Ascending aorta (tissue), 2 donors: ENCODE measurements at places on chromosomes 11 and 22.

- no peak for DNase-seq
- H3K27ac ChIP-seq = no peak overlapping the region
- H3K36me3 ChIP-seq = no peaks in the 10 kb centered on the region
Observed at GRCh38 chr11:99814021-99814420, 793.3 kb downstream of the CNTN5 start.

DNA sequence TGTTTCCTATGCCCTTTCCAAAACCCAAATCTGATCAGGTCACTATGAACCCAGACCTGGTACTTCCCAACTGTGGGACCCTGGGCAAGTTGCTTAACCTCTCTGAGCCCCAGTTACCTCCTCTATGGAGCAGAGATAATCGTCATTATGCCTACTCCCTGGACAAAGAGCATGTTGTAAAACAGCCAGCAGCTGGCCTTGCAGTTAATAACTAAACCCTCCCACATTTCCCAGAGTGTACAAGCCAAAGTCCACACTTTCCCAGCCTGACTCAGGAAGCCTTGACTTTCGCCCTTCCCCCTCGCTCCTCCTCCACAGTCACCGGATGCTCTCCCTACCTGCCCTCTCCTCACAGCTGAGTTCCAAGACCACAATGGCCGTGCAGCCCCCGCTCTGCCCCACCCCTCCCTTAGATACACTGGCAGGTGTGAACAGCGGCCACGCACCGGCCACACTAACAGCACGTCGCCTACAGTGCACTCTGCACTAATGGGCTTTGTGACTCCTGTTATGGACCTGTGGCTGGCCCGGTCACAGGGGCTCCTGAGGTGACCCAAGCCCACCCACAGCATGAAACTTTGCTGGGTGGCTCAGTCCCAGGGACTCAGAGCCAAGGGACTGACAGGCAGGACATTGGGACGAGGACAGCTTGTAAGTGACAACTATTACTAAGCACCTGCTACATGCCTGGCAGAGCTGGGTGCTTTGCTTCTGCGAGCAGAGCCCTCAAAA lies 15.6 kb upstream of the MFNG start:
- no peaks in the 10 kb centered on the region for H3K27me3 ChIP-seq
- no peak for DNase-seq
- H3K27ac ChIP-seq = no peak overlapping the region

GRCh38 chr22:19122752-19123492 lies 710 bp upstream of the DGCR2 start:
- H3K4me1 ChIP-seq = peaks cover 16% of the 10 kb centered on the region
- no peaks in the 10 kb centered on the region for H3K27me3 ChIP-seq
- no peak for DNase-seq

DNA sequence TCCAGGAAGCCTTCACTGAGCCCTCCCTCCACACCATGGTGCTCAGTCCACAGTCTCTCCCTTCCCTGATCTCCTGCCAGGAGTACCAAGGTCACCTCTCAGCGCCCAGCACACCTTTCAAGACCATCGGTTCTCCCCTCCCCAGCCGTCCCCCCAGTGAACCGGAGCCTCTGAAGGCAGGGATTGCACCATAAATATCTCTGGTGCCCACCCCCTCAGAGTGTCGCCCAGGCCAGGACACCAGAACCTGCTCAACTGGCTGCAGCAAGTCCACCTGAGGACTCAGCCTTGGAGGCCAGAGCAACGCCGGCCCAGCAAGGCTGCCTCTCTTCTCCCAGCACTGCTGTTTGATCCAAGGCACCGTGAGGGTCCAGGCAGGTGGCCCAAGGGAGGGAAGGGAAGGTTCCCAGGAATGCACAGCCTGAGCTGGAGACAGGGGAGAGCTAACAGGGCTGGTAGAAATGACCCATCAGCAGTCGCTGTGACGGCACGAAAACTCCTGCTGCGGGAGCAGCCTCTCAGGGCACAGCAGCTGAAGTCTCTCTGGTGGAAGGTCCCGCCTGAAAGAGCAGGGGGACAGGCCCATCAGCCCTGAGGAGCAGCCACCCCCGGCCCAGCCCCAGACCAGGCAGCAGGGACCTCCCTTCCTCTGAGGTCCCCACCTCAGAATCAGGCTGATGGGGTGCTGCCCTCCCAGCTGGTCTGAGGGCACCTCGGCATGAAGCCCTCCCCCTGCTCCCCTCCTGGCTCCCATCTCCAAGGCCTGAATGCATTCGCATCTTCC lies 80.3 kb downstream of the BUD13 start:
- no peak overlapping the region for H3K4me3 ChIP-seq
- no peaks in the 10 kb centered on the region for H3K27me3 ChIP-seq
- H3K4me1 ChIP-seq = no peaks in the 10 kb centered on the region

DNA sequence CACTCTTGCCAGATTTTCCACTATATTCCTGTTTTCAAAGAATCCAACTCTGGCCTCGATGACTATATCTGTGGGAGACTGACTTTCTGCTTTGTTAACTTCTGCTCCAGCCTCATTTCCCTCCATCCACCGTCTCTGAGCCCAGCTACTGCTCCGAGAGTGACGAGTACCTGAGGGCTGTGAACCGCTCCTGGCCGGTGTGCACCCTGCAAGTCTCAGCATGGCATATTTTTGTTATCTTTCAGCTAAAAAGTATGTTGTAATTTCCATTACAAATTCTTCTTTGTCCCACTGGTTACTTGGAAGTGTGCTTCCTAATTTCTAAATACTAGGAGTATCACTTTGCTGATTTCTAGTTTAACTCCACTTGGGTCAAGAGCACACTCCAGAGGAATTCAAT lies 36.5 kb upstream of the MOB2 start:
- no peaks in the 10 kb centered on the region for H3K36me3 ChIP-seq
- H3K4me3 ChIP-seq = no peak overlapping the region
- H3K27ac ChIP-seq = no peak overlapping the region
- no peak for DNase-seq

GRCh38 chr11:62546929-62547625 lies 471 bp upstream of the AHNAK start:
- H3K4me1 ChIP-seq = peaks cover 48% of the 10 kb centered on the region
- peak overlapping the region; percentile 98 for H3K4me3 ChIP-seq
- H3K27me3 ChIP-seq = no peaks in the 10 kb centered on the region
- DNase-seq = peak; percentile 72
- H3K36me3 ChIP-seq = no peaks in the 10 kb centered on the region

- no peaks in the 10 kb centered on the region for H3K4me1 ChIP-seq
- H3K27me3 ChIP-seq = no peaks in the 10 kb centered on the region
- no peak for DNase-seq
- no peak overlapping the region for H3K4me3 ChIP-seq
- no peaks in the 10 kb centered on the region for H3K36me3 ChIP-seq
Observed at GRCh38 chr22:31394326-31394725, 5.1 kb upstream of the DRG1 start.

GRCh38 chr22:31840585-31840984 lies 86.8 kb downstream of the DEPDC5 start:
- H3K4me1 ChIP-seq = no peaks in the 10 kb centered on the region
- no peak overlapping the region for H3K4me3 ChIP-seq
- DNase-seq = no peak
- peaks cover 65% of the 10 kb centered on the region for H3K36me3 ChIP-seq

- no peaks in the 10 kb centered on the region for H3K36me3 ChIP-seq
- H3K27me3 ChIP-seq = no peaks in the 10 kb centered on the region
- H3K4me3 ChIP-seq = no peak overlapping the region
- no peak overlapping the region for H3K27ac ChIP-seq
- no peaks in the 10 kb centered on the region for H3K4me1 ChIP-seq
Observed at GRCh38 chr11:127362754-127363308, 362.3 kb upstream of the KIRREL3 start.

DNA sequence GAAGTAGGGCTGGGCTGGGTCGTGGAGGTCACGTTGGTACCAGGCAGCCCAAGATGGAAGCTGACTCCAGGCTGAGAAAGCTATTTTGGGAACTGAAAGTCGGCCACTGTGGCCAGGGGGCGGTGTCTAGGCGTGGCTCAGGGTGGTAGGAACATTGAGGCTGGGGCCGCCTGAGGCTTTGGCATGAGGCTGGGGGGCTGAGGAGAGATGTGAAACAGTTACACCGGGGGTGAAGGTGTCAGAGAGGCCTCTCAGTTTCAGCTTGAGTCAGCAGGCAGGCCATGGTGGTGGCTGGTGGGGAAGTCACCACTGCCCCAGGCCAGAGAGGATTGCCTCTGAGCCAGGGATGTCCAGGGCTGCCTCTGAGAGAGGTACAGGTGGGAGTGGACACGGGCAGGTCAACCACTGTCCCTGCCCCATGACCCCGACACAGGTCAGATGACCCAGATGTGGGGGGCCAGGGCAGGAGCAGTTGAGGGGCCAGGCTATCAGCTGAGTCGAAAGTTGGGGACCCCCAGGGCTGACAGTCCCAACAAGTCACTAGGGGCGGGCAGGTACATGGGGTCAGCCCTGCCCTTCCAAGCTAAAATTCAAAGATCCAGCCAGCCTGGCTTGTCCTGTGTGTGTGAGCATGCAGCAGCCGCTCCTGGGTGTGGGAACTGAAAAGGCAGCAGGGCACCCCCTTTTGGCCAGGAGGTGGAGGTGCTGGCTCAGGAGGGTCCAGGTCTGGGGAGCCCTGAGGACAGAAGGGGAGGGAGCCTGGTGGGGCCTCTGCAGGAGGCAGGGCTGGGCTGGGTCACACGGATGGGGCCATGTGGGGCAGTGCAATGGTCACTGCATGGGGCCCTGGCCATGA lies 7.2 kb downstream of the KCNK7 start:
- peak overlapping the region; percentile 76 for H3K27ac ChIP-seq
- no peaks in the 10 kb centered on the region for H3K27me3 ChIP-seq
- H3K4me3 ChIP-seq = no peak overlapping the region
- H3K4me1 ChIP-seq = peaks cover 22% of the 10 kb centered on the region
- no peak for DNase-seq

DNA sequence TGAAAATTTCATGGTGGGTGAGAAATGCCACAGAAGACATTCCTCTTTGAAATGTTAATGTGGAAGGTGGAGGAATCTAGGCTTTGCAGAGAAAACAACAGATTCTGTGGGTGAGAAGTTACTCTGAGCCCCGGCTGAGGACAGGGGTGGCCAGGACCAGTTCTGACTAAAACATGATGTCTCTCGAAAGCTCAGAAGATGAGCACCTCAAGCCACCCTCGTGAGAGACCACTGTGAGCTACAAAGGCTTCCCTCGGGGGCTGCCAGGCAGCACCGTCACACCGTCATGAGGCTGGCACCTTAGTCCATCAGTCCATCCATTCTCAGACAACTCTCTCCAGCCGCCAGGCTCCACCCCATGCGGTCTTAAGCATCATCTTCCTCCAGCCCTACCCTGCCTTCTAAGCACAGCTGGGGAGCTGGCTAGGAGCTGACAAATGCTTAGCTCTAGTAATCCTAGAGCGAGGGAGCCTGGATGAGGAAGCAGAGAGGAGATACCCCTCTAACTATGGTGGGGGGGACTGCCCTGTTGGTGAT lies 360.5 kb downstream of the SHANK2 start:
- no peaks in the 10 kb centered on the region for H3K4me1 ChIP-seq
- H3K4me3 ChIP-seq = no peak overlapping the region
- no peak for DNase-seq
- H3K27ac ChIP-seq = no peak overlapping the region
- no peaks in the 10 kb centered on the region for H3K36me3 ChIP-seq
- no peaks in the 10 kb centered on the region for H3K27me3 ChIP-seq

DNA sequence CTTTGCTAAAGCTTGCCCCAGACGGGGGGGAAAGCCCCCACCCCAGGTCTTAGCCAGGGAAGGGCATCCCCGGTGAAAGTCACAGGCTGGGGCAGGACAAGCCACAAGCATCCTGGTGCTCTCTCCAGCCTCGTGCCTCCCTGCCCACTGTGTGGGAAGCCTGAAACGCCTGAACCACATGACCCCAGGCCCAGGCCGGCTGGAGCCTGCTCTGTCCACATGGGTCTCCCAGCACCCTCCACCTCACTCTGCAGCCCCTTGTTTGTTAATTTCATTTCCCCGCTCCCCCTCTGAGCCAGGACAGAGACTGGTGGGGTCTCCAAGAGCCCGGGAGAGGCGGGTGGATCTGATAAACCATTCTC lies 58.3 kb upstream of the TCF20 start:
- no peak overlapping the region for H3K27ac ChIP-seq
- no peak for DNase-seq
- no peaks in the 10 kb centered on the region for H3K4me1 ChIP-seq
- no peaks in the 10 kb centered on the region for H3K27me3 ChIP-seq

GRCh38 chr11:86790867-86791849 lies 9.2 kb upstream of the PRSS23 start:
- no peak for DNase-seq
- no peak overlapping the region for H3K4me3 ChIP-seq
- no peaks in the 10 kb centered on the region for H3K36me3 ChIP-seq
- no peaks in the 10 kb centered on the region for H3K27me3 ChIP-seq

GRCh38 chr22:28310299-28310698 lies 369.3 kb downstream of the TTC28 start:
- peaks cover under 1% of the 10 kb centered on the region for H3K4me1 ChIP-seq
- DNase-seq = no peak
- H3K4me3 ChIP-seq = no peak overlapping the region
- no peaks in the 10 kb centered on the region for H3K36me3 ChIP-seq

DNA sequence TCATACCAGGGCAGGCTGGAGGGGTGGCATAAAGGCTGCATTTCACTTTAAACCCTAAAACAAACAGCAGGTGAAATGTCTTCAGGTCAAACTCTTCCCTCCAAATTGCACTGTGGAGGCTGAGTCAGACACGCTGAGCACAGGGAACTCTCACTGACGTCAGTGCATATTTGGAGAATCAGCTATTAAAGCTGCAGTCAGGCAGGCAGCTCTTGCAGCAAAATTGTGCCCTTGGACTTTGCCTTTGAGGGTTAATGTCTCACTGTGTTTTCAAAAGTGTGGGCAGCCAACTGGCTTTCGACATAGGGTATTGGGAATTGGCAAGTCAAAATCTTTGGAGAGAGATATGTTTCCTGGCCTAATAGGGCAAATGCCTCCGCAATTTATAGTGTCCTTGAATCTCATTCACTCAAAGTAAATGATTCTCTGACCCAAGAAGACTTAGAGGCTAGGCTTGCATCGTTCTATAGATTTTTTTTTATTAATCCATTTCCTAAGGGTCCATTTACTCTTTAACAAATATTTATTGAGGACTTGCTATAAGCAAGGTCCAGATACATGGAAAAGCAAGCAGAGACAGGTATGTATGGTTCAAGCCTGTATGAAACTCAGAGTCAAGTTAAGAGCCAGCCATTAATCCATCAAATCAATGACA lies 27.7 kb upstream of the SMCO4 start:
- no peaks in the 10 kb centered on the region for H3K27me3 ChIP-seq
- H3K27ac ChIP-seq = no peak overlapping the region
- H3K36me3 ChIP-seq = no peaks in the 10 kb centered on the region
- H3K4me3 ChIP-seq = no peak overlapping the region
- no peaks in the 10 kb centered on the region for H3K4me1 ChIP-seq
